Nucleus accumbens (tissue), 56 donors: ENCODE measurements at places on chromosomes 6 and 20.
A peak's percentile ranks its signal among the peaks of the same experiment; 100 is the strongest.

GRCh38 chr6:57177545-57178265 is 5.6 kb downstream of the BAG2 start:
- DNase-seq, result no peak

DNA sequence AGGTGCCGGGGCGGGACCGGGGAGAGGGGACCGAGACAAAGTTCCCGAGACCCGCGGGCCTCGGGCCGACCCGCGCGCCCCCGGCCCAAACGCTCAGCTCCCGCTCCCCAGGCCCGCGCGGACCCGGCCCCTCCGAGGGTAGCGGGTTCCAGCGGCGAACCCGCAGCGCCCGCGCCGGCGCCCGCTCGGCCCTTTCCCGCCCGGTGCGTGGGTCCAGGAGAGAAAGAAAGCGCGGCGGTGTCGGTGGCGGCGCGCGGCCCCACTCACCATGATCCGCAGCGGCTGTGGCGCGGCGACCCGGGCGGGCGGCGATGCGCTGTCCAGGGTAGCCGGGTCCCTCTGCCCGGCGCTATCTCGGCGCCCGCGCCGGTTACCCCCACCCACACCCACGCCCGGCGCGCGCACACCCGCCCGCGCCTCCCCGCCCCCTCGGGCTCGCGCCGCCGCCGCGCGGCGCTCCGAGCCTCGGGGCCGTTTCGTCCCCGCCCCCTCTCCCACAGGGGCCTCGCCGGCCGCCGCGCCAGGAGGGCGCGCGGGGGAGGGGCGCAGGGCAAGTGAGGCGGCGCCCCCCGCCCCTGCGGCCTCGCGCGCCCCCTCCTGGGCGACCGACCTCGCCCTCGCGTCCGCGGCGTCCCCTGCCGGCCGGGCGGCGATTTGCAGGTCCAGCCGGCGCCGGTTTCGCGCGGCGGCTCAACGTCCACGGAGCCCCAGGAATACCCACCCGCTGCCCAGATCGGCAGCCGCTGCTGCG is at the start of gene ELOVL2:
ELOVL2 (minus strand) TSS at position 345 of the 751 bp plus-strand sequence; CDS start at position 270, 75 bp downstream.
- no peak for DNase-seq

- DNase-seq, result no peak
These were observed 8.6 kb downstream of the DIDO1 start for GRCh38 chr20:62917720-62918119.

- DNase-seq, result peak; percentile 21
These were observed 5.3 kb upstream of the PRR18 start for GRCh38 chr6:166313255-166314070.

DNA sequence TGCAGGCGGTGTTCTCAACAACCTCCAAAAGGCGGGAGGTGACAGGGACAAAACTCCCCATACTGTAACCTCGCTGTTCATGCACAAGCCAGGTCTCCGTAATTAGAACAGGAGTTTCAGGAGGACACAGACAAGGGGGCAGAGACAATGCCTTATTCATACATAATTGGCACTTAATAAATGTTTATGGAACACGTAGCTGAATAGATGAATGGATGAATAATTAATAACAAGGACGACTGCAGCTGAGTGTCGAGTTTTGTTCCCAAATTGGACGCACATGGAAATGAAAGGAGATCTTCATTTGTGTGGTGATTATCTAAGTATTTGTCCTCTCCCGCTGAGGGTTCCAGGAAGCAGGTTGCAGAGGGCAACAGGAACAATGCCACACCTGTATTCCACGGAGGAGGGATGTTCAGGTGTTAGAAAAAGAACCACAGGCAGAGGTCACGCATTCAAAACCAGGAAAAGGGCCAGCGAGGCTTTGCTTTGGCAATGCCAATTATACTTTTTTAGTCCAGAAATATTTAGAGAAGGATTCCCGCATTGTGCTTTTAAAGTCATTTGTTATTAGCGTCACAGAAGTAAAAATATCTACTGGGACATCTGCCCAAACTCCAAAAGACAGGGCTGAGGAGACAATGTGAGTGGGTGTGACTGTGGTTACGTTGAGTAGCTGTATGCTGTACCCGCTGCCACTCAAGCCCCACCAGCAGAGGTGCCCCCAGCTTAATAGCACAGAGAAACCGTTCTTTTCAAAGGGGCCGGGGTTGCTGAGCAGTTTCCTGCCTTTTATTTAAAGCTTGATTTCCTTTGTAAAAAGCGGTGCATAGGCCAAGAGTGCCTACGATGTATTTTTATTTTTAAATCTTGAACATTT is 123.3 kb downstream of the PXDC1 start:
- no peak for DNase-seq
